ENCODE measurements at places on chromosomes 13 and 19.

DNA sequence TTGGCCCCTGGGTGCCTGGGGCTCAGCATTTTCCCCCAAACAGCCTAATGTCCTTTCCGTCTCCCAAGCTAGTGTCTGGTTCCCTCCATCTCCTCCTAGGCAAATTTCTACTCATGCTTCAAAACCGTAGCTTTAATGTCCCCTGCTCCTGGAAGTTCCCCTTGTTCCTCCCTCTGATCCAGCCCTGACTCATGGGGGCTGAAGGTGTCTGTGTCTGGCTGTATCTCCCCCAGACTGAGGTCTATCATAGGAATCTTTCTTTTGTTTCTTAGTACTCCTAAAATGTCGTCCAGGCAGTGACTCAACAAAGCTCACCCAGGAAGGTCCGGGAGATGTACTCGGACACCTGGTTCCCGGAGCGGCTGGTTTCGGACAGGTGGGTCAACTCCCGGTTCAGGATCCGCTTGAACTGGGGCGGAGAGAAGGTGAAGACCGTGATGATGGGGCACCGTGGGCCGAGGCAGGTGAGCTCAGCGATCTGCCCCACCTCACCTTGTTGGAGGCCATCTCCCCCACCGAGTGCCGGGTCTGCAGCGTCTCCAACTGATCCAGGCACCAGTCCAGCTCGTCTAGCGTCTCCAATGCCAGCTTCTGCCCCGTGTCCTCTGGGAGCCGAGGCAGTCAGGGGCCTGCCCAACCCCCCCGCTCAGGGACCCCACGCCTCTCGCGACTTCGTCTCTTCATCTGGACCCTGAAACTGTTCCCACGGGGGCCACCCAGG lies 6.2 kb downstream of the PDE4C start:
- no peak for DNase-seq

GRCh38 chr19:46487178-46487801 lies 8.4 kb downstream of the PNMA8B start:
- DNase-seq: no peak

GRCh38 chr13:91893040-91893439 lies 494.6 kb downstream of the GPC5 start:
- DNase-seq: no peak

DNA sequence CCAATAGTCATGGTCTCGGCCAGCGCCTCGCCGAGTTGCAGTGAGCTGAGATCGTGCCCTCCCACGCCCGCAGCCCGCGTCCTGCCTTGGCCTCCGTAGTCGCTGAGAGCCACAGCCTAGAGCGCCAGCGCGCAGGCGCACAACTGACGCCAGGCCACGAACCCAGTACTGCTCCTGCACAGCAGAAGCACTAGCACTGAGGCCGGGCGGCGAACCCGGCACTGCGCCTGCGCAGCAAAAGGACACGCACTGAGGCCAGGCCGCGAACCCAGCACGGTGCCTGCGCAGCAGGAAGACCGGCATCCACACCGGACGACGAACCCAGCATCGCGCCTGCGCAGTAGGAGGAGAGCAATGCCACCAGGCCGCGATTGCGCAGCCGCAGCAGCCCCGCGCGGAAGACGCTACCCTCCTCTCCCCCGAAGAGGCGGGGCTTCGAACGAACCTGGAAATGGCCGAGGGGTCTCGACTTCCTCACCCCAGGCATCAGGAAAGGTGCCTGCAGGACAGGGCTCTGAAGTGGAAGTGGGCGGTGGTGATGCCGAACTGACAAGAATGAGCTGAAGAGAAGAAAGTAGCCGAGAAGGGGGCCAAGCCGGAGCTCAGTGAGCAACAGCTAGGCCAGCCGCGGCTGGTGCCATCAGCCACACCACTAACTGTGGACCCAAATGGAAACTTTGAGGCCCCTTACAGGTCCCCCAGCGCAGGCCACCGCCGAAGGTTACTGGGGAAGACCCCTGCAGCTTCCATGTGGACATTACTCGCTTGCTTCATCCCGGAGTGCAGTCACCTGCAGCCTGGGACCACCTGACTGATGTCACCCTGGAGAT lies 7.5 kb downstream of the F10 start:
- peak; percentile 41 for DNase-seq

Data from fibroblast of pulmonary artery (primary cell).